ENCODE measurements at places on chromosomes 7 and 10.
A peak's percentile ranks its signal among the peaks of the same experiment; 100 is the strongest.

DNA sequence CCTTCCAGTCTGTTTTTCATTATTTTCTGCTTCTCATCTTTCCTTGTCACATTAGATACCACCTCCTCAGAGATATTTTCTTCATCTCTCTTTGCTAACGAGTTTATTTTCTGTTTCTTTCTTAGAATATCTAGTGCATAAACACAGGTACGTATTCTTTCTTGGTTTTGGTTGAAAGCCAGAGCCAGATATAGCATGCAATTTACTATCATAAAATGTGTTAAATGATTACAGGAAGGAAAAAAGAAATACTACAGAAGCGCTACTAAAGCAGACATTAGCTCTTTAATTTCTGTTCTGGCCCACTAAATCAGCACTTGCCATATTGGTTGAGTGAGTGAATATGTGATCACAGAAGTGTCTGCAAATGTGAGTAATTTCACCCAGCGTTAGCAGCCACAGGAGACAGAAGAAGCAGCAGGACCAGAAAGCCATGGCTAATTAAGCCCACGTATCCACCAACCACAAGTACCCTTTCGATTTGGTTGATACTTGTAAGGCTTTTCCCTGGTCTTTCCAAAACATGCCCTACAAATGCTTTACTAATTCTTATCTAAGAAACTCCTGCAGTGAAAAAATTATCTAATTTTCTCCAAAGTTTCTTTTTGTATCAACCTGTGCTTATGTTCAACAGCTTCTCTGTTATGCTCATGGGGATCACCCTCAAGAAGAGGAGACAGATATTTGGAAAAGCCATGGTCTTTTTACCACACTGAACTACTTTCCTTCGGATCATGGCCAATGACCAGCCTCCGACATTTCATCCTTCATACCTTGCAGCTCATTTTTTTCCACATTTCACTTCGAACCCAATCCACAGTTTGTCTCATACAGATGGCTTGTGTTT lies 23.1 kb upstream of the MACC1 start:
- peaks cover 4% of the 10 kb centered on the region for H3K4me1 ChIP-seq
- peak overlapping the region; percentile 82 for H3K27ac ChIP-seq

DNA sequence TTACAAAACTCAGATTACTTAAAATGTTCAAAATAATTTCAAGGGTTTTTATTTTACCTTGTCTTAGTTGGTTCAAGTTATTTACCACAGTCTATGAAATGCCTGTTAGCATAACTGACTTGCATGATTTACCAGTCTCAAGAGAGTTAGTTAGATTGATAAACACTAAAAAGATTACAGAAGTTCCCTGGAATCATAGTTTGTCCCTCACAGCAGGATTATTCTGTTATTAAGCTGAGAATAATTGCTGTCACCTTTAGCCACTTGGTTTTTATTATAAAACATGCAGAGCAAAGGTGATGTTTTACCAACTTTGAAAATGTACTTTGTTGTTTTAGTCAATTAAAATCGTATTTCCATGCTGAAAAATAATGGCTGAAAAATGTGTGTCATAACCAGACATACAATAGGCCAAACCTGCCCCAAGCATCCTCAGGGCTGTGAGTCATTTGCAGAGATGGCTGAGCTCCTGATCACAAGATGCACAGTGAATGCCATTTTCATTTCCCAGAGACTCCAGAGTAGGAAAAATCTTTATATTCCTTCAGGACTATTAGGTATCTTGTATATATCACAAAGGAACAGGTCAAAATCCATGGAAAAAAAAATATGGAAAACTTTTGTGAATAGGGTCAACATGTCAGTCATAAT lies 87.8 kb upstream of the DKK1 start:
- no peaks in the 10 kb centered on the region for H3K27me3 ChIP-seq

- DNase-seq, result peak; percentile 70
- H3K4me1 ChIP-seq, result no peaks in the 10 kb centered on the region
- H3K4me3 ChIP-seq, result no peak overlapping the region
- peaks cover 31% of the 10 kb centered on the region for H3K36me3 ChIP-seq
- no peak overlapping the region for H3K27ac ChIP-seq
These were observed 315.3 kb downstream of the TYW1 start for GRCh38 chr7:67311901-67312300.

DNA sequence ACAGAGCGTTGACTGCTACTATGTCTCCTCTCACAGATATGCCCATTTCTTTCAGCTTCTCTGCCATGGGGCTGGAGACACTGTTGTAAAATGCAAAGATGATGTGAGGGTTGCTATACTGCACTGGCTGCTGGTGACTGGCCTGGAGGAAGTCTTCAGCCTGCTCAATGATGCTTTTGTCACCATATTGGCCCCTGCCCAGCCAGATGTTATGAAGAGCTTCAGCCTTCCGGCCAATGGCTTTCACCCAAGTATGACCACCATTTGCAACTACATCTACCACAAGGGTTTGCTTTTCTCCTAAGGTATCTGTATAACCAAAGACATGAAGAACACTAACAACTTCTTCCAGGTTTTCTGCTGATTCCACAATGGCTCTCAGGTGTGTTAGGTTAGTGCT lies 1.6 kb downstream of the C7orf25 start:
- peak overlapping the region; percentile 91 for H3K4me3 ChIP-seq
- H3K4me1 ChIP-seq, result peaks cover 5% of the 10 kb centered on the region
- peaks cover 16% of the 10 kb centered on the region for H3K36me3 ChIP-seq
- H3K27me3 ChIP-seq, result no peaks in the 10 kb centered on the region
- DNase-seq, result no peak

DNA sequence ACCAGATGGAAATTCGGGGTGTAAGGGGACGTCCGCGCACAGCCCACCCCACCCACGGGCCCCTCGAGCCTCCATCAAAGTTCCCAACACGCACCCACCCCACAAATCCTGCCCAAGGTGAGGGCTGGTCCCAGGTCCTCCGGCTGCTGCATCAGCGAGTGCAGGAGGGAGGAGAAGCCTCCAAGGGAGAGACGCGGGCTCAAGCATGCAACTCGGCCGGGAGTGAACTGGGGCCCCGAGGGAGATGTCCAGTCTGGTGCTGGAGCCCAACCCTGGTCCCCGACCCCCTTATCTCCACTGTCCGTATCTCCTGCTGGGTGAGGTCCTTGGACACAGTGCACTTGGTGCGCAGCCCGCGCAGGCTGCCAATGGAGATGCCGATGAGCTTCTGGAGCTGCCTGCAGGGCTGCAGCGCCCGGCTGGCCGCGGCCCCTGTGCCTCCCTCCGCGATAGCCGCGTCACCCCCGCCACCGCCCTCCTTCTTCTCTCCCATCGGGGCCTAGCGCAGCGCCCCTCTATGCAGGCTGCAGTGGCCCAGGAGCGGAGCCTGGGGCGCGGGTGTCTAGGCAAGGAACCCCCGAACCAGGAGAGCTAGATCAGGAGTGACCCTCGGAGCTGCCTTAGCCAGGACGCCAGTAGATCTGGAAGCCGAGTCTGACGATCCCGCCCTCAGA lies 489.2 kb downstream of the ZNF33B start:
- DNase-seq, result no peak
- no peak overlapping the region for H3K27ac ChIP-seq
- no peak overlapping the region for H3K4me3 ChIP-seq
- no peaks in the 10 kb centered on the region for H3K36me3 ChIP-seq

DNA sequence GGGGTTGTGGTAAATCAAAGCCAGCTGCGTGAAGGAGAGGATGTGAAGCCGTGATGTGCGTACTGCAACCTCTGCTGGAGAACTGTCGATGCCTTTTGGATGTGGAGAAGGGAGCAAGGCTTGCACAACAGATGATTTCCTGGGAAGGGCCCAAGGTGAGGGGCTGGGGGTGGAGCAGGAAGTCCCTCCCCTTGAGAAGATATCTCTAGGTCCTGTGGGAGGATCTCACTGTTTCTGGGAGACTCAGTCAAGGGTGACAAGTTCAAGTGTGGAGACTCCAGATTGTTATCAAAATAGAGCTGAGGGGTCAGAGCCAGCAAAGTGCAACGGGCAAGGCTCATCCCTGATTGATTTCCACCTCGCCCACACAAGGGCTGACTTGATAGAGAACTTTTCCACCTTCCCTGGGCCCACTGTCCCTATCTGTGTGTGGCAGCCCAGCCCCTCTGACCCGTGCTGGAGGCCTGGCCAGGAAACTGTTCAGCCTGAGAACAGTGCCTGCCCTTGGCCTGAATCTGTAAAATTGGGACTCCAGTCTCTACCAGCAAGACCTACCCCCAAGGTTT lies 55.0 kb downstream of the COL13A1 start:
- no peaks in the 10 kb centered on the region for H3K27me3 ChIP-seq
- DNase-seq, result no peak
- H3K4me3 ChIP-seq, result no peak overlapping the region
- peaks cover 16% of the 10 kb centered on the region for H3K4me1 ChIP-seq
